ENCODE measurements at places on chromosomes 7 and 10.

DNA sequence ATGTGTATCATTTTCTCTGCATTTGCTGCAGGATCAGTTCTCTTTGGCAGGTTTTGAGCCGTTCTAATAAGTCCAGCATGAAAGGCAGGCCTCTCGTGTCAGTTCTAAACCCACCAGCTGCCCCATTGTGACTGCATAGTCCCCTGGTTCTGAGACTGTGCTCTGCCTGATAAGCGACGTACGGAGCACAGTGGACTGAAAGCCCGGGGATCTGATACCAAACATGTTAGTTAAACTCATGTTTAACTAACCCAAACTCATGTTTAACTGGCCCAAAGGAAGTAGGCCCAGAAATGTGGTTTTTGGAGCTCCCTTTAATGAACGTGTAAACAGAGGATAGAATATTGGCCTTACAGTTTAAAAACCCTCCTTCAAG lies 98.0 kb upstream of the PDCD4 start:
- no peak for DNase-seq

GRCh38 chr10:133109711-133110110 lies 22.0 kb downstream of the ADGRA1 start:
- no peak for DNase-seq

- DNase-seq: no peak
Observed at GRCh38 chr7:123652406-123652805, 3.3 kb upstream of the LMOD2 start.

DNA sequence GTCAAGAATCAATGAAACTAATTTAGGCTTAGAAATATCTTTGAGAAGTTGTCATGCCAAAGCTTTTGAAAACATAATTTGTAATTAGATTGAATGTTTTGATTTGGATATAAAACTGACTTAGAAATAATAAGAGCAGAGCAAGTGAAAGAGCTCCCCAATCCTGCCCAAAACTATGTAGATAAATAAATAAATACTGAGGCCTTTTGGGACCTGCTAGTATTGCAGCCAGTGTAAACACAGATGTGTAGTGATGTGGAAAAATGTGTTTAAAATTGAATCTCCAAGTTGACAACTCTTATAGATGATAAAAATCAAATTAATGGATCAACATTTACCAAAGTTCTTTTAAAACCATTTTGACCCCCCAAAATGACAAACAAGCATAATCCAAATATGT lies 896.1 kb downstream of the CNTNAP2 start:
- DNase-seq: no peak

DNA sequence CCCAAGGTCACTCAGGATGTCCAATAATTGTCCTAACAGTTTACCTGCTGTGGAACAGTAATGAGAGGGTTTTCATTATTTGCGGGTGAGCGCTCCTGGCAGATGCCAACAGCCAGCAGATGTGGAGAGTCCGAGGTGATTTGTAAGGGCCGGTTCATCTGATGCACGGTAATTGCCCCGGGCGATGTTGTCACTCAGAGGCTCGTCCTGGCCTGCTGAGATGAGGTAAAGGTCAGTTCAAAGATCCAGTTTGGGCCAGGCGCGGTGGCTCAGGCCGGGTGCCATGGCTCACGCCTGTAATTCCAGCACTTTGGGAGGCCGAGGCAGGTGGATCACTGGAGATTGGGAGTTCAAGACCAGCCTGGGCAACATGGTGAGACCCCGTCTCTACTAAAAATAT lies 16.9 kb downstream of the LHPP start:
- no peak for DNase-seq

GRCh38 chr10:23493711-23494110 lies 54.8 kb downstream of the OTUD1 start:
- no peak for DNase-seq

DNA sequence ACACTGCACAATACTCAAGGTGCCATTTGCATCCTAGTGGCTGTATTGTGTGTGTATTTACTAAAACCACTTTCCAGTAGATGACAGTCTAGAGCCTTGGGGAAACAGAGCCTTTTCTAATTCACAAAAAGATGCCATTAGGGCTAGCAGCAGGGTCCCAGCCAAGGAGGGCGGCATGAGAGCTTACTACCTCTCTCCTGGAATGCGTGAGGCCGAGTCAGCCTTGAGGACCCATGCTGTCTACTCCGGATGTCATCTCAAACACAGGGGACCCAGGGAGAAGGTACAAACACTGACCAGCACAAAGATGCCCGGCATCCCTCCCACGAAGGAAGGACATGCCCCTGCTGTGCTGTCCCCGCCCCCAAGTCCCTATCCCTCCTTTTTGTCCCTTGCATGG lies 65.5 kb downstream of the CYCS start:
- no peak for DNase-seq

DNA sequence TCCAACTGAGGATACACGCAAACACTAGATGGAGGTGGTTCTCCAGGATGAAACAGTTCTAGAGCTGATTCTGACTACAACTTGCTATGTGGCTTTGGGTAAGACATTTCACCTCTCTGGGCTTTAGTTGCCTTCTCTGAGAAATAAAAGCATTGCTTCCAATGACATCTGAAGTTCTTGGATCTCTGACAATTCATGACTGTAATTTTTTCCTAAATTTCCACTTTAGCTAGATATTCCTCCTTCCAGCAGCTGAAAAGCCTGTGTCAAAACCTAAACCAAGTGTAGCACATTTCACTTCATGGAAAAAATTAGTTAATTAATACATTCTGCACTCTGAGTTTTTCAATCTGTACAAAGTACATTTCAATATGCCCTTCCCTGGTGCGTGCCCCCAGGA lies 50.0 kb upstream of the ANK3 start:
- DNase-seq: no peak

Data from stimulated activated CD4-positive, alpha-beta T cell treated with anti-CD3 and anti-CD28 coated beads, Interleukin-15, amount 100 ng/mL, for 1 hour (primary cell).